Natural killer cell treated with Interleukin-12 subunit alpha and Interleukin-12 subunit beta and Interleukin-15 and Interleukin-18, amount 100 ng/mL, for 72 hours (primary cell): ENCODE measurements at places on chromosomes 11 and 22. TPM values are rescaled to one million over a fixed set of nuclear protein-coding genes. Genes with fewer than 3 reads are reported as not detected.

The CARD18 gene
- not detected for total RNA-seq

The C11orf97 gene
- total RNA-seq, result not detected

The BET1L gene
- total RNA-seq, result 43.6 TPM

The CTTN gene
- total RNA-seq, result 2.6 TPM

GRCh38 chr11:120657306-120658070, 145.9 kb downstream of the GRIK4 start:
- H3K4me1 ChIP-seq, result peaks cover 31% of the 10 kb centered on the region
- H3K27me3 ChIP-seq, result no peaks in the 10 kb centered on the region
- H3K4me3 ChIP-seq, result peak overlapping the region; percentile 44
- no peaks in the 10 kb centered on the region for H3K36me3 ChIP-seq
- H3K27ac ChIP-seq, result peak overlapping the region; percentile 70

GRCh38 chr11:119100994-119101758, 477 bp downstream of the DPAGT1 start:
- DNase-seq, result peak; percentile 68
- peak overlapping the region; percentile 92 for H3K4me3 ChIP-seq
- H3K27ac ChIP-seq, result peak overlapping the region; percentile 95
- no peaks in the 10 kb centered on the region for H3K27me3 ChIP-seq
- H3K36me3 ChIP-seq, result peaks cover 27% of the 10 kb centered on the region

DNA sequence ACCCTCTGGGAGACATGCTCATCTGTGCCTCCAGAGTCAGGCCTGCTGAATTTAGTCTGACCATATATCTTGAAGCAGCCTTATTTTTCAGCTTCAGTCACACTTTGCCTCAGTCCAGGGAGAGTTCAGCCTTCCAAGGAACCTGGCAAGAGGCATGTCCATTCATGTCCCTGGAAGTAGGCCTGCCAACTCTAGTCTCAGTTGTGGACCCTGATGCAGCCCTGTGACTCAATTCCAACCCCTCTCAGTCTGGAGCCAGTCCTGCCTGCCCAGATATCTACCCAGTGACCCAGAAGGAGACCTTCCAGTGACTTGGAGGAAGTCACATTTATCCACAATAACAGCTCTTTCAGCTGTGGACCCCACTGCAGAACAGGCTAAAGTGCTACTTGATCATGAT, 566.6 kb downstream of the TMEM135 start:
- no peak overlapping the region for H3K4me3 ChIP-seq
- no peak overlapping the region for H3K27ac ChIP-seq
- peaks cover 9% of the 10 kb centered on the region for H3K36me3 ChIP-seq

- no peak overlapping the region for H3K27ac ChIP-seq
- no peaks in the 10 kb centered on the region for H3K36me3 ChIP-seq
- no peak overlapping the region for H3K4me3 ChIP-seq
- peaks cover 3% of the 10 kb centered on the region for H3K27me3 ChIP-seq
Measured at GRCh38 chr11:5203366-5203765, 2.9 kb upstream of the OR51V1 start.

DNA sequence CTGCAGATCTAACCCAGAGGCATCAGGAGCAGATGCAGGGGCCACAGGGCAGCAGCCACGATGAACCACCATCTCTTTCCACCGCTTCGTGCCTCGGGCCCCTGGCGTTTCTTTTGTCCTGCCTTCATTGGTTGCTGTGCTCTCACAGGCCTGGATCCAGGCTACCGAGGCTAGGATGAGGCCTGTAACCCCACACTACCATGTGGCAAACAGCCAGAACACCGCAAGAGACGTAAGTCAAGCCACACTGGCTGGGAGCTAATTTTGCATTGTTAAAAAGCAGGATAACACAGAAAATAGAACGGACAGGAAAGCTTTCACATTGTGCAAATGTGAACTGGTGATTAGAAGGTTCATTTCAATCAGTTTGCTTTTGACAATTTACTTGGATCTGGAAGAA, 15.7 kb upstream of the ARFGAP3 start:
- H3K27me3 ChIP-seq, result no peaks in the 10 kb centered on the region
- H3K36me3 ChIP-seq, result no peaks in the 10 kb centered on the region
- no peak overlapping the region for H3K4me3 ChIP-seq
- DNase-seq, result no peak

GRCh38 chr11:44611687-44612434, 46.4 kb downstream of the CD82 start:
- peaks cover 21% of the 10 kb centered on the region for H3K4me1 ChIP-seq
- no peaks in the 10 kb centered on the region for H3K27me3 ChIP-seq
- no peaks in the 10 kb centered on the region for H3K36me3 ChIP-seq
- no peak overlapping the region for H3K4me3 ChIP-seq
- DNase-seq, result no peak
- no peak overlapping the region for H3K27ac ChIP-seq

DNA sequence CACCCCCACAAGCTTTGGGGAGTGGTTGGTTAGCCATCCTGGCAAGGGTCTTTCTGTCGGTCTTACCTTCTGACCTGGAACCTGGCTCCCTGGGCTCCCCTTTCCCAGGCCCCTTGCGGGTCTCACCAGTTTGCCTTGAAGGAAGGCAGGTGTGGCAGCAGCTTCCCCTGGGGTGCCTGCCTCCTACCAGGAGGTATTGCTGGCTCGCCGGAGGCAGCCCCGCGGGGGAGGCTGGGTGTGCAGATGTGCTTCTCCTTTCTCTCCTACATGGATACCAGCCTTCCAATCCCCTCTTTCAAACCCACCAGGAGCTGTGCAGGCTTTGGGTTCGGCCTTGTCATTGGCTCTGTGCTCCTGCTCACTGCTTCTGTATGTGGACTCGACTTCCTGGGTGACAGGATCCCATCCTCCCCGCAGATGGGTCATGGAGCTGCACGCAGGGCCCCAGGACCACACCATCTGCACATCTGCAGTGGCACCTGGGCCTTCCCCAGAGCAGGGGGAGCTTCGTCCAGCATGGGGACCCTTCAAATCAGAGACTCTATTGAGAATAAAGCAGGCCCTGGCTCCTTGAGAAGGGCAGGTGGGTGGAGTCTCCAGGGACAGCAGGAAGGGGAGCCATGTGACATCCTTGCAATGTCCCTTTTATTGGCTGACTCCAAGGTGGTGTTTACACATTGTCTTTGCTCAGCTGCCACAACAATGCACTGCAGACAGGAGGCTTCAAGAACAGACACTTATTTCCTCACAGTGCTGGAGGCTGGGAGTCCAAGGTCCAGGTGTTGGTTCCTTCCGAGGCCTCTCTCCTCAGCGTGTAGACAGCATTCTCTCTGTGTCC, 592.0 kb downstream of the BRD1 start:
- DNase-seq, result no peak
- H3K36me3 ChIP-seq, result no peaks in the 10 kb centered on the region
- no peak overlapping the region for H3K4me3 ChIP-seq
- H3K27ac ChIP-seq, result no peak overlapping the region

- peaks cover 38% of the 10 kb centered on the region for H3K4me1 ChIP-seq
- peak within 1 kb of the TSS; percentile 87 for H3K4me3 ChIP-seq
- no peaks in the 10 kb centered on the region for H3K36me3 ChIP-seq
- no peak for DNase-seq
- H3K27ac ChIP-seq, result peak within 1 kb of the TSS; percentile 84
- peaks cover 16% of the 10 kb centered on the region for H3K27me3 ChIP-seq
Measured at GRCh38 chr11:67372993-67373647, at the start of gene CLCF1. TSS of gene CLCF1 (minus strand) at chr11:67373598. CDS start at chr11:67373539, 59 bp downstream.
